H4 (cell line): ENCODE measurements at places on chromosomes 5 and 9. TPM values are rescaled to one million over a fixed set of nuclear protein-coding genes. Genes with fewer than 3 reads are reported as not detected.
A peak's percentile ranks its signal among the peaks of the same experiment; 100 is the strongest.

- no peak for DNase-seq
These were observed 66.6 kb upstream of the HAND1 start for GRCh38 chr5:154544646-154545045.

GRCh38 chr5:176769911-176770310, 40.4 kb upstream of the UNC5A start:
- no peak for DNase-seq

DNA sequence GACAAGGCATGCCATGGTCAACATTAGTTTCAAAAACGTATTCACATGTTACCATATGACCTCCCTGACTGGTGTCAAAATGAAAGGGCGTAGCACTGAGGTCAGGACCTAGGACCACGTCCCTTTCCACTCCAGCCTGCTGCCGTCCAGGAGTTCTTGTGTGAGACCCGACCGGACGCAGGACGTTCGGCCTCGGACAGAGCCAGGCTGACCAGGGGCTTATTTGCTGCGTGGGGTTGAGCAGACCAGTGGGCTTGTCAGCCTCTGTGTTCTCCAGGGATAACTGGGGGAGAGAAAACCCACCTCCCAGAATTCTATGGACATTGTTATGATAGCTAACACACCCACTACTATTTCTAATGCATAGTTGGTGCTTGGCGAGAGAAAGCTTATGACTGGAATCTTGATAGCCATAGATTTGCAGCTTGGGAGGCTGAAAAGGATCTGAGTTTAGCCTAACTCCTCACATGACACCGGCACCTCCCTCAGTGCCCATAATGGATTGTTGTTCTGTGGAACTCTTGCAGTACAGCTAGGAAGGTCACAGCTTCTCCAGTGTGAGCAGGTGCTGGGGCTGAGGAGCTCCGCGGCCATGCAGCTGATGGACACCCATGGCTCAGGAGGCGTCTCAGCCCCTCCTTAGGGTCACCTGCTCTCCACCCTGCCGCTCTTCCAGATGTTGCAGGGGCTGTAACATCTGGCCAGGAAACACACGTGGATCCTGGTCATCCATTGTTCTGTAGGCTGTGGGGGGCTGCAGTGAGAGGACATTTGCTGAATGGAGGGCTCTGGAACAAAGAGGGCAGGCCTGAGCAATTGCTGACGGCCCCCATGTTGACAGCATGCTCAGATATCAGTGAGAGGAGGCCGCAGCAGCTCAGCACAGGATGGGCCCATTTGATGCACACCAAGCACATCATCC, 368.4 kb downstream of the IRX2 start:
- no peak for DNase-seq

- no peak for DNase-seq
These were observed 17.2 kb upstream of the PDCD1LG2 start for GRCh38 chr9:5492965-5493678.

GRCh38 chr5:140213370-140213983, 38.5 kb downstream of the CYSTM1 start:
- no peak for DNase-seq

DNA sequence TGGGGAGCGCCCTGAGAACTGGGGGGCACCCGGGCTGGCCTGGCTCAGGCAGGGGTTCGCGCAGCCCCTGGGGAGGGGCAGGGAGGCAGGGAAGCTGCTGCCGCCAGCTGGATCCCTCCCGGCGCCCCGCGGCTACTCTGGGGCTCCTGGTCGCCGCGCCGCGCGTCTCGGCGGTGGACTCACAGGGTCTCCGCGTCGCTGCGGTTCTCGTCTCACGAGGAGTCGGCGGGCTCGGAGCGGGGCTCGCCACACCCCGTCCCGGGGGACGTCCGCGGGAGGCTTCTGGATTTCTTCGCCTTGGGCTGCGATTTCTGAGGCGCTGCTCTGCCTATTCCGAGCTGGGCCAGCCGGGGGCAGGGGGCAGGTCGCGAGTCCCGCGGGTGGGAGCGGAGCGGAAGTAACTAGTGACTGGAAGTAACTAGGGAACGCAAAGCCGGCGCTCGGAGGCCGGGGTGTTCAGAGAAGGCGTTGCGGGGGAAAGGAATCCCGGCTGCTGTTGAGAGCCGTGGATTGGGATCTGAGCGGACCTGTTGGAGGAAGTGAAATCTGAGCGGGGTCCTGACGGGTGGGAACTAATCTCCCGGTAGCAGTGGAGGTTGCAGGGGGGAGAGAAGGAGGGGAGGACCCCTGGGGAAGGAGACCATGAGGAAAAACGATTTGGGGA, 511 bp downstream of the CYSTM1 start:
- peak; percentile 38 for DNase-seq

- DNase-seq = no peak
These were observed 518 bp downstream of the SPRY4 start for GRCh38 chr5:142324136-142324870.

CMYA5 gene
- 0.02 and 0.08 TPM in 2 replicates for total RNA-seq

DNA sequence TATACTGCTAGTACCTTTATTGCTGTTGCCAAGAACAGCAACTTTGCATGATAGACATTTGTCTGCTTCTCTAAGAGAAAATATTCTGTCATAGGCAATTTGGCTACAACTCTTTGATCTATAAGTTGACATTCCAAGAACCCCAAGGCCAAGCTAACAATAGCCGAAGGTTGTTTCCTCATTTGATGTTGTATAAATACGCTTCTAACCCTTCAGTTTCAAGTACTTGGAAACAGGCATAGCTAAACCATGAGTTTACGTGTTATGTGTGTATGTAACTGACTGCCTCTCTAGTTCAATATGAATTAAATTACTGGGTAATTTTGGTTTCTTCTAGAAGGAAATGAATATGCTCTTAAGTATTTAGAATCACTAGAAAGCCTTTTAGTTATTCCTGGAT, 1034.0 kb downstream of the TLE4 start:
- DNase-seq = no peak

DNA sequence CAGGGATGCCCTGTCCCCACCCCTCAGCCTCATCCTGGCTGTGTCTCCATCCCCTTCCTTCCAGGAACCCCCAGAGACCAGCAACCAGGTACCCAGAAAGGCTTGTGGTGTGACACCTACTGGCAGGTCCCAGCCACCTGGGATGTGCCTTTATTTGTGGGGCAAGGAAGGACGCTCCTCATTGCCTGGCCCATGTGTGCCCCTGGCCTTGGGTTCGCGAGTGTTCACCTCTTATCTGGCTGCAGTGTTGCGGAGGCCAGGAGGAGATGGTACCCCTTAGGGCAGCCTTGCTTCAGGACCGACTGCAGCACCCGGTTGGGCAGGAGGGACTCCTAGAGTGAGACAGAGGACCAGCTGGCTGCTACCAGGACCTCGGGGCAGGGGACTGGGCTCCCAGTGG, 8.8 kb downstream of the C9orf50 start:
- no peak for DNase-seq

GRCh38 chr5:143316844-143317631, 86.4 kb downstream of the NR3C1 start:
- DNase-seq = no peak

MYO10 gene
- 28.7 and 34.7 TPM in 2 replicates for total RNA-seq

DNA sequence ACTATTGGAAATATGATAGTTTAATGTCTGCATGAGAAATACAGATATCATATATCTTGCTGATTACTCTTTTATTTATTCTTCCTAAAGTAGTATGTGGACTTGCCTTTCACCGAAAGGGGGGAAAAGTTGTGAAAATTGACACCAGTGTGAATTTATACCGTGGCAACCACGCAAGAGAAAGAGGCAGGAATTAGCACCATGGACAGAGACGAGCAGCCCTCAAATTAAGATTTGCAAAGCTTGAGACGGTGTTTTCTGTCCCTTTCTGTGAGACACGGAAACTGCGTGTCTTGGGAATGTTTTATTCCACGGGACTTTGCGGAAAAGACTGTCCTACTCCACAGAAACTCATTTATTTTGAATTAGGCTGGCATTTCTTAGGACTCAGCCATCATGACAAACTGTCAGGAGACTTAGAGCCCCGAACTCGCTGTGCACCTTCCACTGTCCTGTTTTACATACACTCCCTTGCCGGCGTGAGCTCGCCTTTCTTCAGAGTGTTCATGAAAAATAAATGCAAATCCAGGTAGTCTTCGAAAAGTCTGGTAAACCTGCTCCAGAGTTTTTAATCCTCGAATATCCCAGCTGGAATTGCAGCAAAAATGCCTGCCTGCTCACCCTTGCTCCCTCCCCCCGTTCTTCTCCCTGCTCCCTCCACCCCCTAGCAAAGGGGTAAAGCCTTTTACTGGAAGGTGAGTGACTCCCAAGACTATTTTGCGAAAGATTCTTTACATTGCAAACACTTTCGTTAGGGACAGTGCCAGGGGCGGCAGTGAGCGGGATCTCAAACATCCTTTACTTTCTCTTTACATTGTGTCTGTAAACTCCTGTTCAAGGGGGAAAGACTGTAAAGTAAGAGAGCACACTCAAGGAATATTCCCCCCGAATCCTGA, 3.8 kb upstream of the ELAVL2 start:
- DNase-seq = peak; percentile 4

GRCh38 chr5:38601863-38602298, 45.4 kb upstream of the LIFR start:
- no peak for DNase-seq

PRRX2 gene
- total RNA-seq = 16.5 and 18.9 TPM in 2 replicates

GRCh38 chr5:174295702-174296436, 250.4 kb downstream of the NSG2 start:
- DNase-seq = no peak

DNA sequence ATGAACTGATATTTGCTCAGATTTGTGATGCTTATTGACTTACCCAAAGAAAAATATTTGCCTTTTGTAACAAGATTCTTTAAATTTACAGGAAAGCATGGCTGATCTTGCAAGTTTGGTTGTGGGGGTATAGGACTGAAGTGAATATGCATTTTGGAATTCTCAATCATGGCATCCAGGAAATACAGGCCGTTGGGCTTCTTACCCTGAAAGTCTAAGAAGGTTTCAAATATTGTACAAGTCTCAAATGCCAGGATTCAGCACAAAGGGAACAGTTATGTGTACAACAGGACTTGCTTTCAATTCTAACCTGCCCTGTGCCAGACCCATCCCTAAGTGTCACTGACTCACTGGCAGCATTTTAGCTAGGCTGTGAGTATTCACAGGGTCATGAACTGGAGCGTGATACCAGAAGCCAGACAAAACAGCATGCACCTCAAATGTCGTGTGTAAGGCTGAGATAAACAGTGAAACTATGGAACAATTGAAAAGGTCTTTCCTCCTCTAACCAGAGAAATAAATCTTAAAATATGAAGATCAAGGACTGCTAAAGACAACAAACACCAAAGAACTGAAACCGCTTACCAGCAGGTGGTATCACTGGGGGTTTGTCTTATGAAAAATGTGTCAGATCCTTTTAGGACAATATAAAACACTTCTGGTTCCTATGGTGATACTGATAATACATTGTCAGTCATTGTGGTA, 168.6 kb upstream of the RGMB start:
- DNase-seq = no peak

DNA sequence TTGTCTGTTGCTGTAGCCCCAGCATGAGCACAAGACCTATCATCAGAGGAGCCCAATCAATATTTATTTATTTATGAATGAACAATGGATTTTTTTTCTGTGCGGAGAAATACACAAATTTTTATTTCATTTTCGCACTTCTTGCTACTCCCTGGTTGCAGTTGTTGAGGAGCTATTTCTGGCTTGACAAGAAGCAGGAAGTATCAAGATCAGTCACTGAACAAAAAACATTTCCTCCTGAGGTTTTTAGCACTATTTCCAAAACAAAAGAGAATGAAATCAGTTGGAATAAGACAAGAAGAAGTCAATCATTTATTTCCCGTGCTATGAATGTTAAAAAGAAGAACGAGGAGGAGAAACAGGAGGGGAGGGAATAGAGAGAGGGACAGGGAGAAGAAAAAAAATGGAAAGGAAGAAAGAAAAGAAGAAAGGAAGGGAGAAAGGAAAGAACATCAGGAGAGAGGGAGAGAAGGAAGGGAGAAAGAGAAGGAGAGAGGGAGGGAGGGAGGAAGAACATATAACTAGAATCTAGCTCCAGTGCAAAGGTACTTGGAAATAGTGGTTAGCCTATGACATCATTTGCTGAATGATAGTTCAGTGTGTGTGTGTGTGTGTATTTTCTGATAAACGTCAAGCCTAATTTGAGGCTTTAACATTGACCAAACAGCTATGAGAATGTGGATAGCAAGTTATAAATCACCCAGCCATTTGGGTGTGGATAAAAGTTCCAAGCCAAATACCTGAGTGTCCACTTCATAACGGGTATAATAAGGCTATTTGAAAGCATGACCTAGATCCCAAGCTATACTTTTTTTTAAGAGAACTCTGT, 586.0 kb downstream of the EBF1 start:
- DNase-seq = no peak

DNA sequence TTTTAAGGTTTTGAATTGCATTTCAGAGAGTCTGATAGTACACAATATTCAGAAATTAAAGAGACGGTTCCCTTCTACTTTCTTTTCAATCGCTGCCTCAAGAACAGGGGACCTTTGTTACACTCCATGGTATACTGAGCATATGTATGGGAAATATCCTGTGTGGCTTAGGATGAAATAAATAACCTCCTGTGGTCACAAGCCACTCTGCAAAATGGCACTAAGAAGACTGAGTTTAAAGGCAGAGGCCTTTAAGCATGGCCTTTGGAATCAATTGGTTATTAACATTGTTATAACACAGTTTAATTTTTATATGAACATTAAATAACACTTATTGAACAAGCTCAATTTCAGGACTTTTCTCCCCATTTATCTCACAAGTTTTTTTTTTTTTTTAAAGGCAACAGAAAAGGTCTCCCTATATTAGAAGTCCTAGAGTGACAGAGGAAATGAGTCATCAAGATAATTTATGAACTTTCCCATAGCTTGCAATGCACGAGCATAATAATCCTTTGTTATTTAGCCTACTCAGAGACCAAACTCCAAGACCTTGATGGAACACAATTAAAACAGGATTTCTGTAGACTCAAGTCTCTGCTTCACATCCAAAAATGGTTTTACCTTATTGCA, 341.9 kb downstream of the TMEM167A start:
- DNase-seq = peak; percentile 66

FRRS1L gene
- not detected in 2 replicates for total RNA-seq

GRCh38 chr5:116947691-116948528, 373.3 kb upstream of the SEMA6A start:
- peak; percentile 84 for DNase-seq

DNA sequence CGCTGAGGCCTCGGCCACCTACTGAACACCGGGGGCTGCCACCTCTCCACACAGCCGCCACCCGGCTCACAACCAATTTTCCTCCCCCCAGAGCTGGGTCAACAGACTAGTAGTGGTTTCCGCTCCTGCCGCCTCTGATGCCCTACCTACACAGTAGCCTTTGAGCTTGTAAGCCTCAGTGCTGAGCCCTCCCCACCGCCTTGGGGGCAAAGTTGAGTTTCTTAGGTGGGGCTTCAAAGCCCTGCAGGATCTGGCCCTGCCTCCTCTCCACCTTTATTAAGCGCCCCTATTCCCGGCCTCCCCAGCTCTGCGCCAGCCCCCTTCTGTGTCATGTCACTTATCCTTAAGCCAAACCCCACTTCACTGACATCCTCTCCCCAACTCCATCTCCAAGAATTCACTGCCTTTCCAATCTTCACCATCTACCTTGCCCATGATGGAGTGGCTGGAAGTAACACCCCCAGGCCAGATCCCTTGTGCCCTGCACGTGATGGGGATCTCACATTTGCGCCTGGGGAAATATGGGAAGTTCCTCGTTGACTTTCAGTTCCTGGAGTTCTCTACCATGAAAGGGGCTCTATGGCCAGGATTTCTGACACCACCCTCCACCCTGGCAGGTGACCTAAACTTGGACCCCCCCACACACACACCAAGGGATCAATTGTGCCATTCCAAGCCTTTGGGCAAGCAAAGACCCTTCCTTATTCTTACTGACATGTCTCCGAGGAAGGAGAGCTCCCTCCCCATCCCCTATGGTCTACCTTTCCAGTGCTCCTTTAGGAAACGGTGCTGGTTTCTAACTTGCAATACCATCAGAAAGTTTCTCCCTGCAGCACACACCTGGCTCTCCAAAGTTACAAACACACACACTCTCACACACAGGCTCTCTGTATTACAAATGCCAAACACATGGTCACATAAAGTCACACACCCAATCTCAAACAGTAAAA, 2.7 kb upstream of the CNTFR start:
- no peak for DNase-seq
